ENCODE measurements at places on chromosomes 11 and 22. TPM values are rescaled to one million over a fixed set of nuclear protein-coding genes. Genes with fewer than 3 reads are reported as not detected.

The DRICH1 gene
- polyA plus RNA-seq = 0.26 TPM

The CST6 gene
- not detected for polyA plus RNA-seq

The SLC22A8 gene
- polyA plus RNA-seq = not detected

The SCGB1D2 gene
- not detected for polyA plus RNA-seq

The THRSP gene
- polyA plus RNA-seq = not detected

The MIOX gene
- polyA plus RNA-seq = not detected

The AGBL2 gene
- 1.9 TPM for polyA plus RNA-seq

The ART5 gene
- 0.30 TPM for polyA plus RNA-seq

The HMOX1 gene
- polyA plus RNA-seq = 506 TPM

The RBMXL2 gene
- not detected for polyA plus RNA-seq

The ALX4 gene
- 6.4 TPM for polyA plus RNA-seq

The CYP2D6 gene
- polyA plus RNA-seq = 0.63 TPM

The AQP11 gene
- 2.6 TPM for polyA plus RNA-seq

The NXPE4 gene
- polyA plus RNA-seq = not detected

The GRIK4 gene
- not detected for polyA plus RNA-seq

The MYEOV gene
- polyA plus RNA-seq = 113 TPM

The KCNJ5 gene
- 0.04 TPM for polyA plus RNA-seq

The C11orf86 gene
- polyA plus RNA-seq = 59.6 TPM

The DDTL gene
- polyA plus RNA-seq = 2.5 TPM

The CCDC81 gene
- 0.18 TPM for polyA plus RNA-seq

The OR4C12 gene
- not detected for polyA plus RNA-seq

The FAM118A gene
- 16.4 TPM for polyA plus RNA-seq

The GRM5 gene
- polyA plus RNA-seq = 0.01 TPM

The BACE1-AS gene
- polyA plus RNA-seq = 2.0 TPM

The SMIM35 gene
- polyA plus RNA-seq = not detected

The ZP1 gene
- polyA plus RNA-seq = 0.32 TPM

The SYTL2 gene
- 11.6 TPM for polyA plus RNA-seq
